ENCODE measurements at places on chromosomes 2 and 18.

DNA sequence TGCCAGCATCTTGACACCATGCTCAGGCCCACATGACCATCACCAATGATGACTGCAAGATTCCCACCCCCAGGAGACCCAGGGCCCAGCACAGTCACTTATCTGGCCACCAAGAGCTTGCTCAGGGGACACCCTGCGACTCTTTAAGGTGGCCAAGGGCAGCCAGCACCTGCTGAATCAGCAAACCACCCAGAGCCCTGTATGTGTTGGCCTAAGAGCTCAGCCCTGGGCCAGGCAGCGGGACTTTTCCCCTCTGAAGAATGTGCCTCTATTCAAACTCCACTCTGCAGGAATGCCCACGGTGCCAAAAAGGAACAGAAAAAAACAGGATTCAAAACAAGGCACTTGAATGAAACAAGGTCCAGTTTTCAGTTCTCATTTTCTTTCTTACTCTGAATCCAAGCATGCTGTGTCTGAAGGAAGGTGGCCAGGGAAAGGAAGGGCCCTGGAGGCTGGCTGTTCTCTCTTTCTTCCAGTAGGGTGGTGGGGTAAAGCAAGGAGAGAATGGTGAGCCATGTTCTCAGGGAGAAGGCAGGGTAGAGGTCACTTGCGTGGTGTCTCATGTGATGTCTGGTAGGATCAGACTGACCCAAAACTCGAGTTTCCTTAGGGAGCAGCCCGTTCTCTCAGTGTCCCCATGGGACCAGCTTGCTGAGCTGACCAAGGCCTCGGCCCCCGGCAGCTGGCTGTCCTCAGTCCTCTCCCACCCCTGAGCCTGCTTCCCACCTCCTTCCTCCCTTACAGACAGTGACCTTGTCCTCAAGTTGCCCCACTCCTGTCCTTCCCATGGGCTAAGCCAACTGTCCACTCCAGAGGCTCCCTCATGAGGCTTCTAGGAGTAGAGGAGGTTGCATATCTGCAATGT is 150.0 kb downstream of the RNF152 start:
- DNase-seq: no peak

GRCh38 chr2:66443186-66443978 is 8.5 kb downstream of the MEIS1 start:
- DNase-seq: peak; percentile 45

DNA sequence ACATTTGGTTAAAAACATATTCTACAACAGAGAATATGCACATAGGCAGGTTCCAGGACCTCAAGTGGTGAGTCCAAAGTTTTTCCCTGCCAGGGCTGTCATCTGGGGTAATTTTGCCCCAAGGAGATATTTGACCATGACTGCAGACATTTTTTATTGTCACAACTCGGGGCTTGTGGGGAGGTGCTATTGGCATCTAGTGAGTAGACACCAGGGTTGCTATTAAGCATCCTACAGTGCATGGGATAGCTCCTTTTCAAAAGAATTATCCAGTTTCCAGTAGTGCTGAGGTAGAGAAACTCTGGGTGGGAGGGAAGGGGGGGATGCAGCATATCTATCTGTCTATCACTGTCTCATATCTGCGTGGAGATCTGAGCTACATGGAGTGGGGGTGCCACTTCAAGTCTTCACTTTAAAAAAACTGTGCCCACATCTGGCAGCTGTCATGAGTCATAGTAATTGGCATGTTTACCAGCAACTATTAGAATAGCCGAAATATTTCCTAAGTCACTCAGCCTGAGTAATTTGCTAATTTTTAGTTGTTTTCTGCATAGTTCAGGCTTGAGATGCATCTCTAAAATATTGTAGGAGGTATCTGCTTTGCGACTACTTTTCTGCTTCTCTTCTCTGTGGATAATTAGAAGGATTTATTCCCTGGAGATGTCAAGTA is 254.0 kb upstream of the RBMS1 start:
- DNase-seq: peak; percentile 91

DNA sequence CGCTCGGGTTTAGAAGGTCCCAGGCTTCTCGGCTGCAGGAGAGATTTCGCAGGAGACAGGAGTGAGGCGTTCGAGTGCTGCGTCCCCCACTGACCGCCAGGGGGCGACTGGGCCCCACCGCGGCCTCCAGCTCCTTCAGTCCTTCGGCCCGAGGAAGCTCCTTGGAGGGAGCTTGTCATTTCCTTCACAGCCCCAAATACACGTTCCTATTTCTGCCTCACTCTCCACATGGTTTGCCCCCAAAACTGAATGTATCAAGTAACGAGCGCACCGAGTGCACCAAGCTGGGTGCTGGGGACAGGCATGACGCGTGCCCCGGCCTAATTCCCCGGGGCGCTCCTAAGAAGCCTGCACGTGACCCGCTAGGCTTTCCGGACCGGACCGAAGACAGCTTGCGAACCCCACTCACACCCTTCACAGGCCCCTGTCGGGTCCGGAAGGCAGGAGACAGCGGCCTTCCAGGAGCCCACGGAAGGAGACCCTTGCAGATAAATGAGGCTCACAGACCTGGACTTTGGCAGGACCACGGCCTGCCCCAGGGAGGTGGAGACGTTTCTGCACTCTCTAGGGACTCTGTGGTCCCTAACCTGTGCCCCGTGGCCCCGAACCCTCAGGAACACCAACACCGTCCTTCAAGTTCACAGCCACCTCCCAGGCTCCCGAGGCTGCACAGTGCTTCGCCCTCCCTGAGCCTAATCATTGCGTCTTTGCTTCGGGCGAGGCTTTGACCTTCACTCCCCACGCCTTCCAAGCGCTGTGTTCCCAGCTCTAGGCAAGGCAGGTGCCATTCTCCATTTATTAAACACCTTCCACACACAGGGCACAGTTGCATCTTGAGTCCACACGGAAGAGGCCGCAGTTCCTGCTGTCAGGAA is 13.0 kb upstream of the FAHD2A start:
- peak; percentile 60 for DNase-seq

DNA sequence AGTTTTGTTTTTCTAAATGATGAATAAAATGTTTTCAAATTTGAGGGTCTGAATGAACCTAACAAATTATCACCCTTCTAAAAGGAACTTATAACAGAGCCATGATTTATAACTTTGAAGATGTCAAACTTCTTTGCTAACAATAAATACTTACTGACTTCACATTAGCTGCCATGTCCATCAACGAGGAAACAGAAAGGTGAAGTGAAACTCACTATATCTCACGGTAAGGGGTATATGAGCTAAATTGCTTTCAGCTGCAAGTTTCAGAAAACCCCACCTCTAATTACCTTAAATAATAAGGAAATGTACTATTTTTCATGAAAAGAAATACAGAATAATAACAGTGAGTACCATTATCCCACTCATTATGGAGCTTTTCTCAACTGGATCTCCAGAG is 350.8 kb upstream of the NT5C1B start:
- DNase-seq: no peak

DNA sequence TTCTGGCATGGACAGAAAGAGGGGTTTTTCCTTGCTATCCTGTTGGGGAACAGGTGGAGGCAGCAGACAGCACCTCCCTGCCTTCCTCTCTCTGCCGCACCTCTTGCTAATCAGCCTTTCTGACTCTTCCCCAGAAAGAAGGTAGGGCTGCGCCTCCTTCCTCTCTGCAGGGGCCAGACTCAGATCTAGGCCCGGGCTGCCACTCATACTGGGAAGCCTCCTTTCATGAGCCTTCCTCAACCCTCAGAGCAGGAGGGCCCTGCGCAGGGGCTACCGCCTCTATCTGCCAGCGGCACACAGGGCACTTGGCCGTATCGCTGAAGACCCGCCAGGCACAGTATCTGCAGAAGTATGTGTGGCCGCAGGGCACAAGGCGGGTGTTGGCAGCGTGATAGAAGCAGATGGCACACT is 7.1 kb downstream of the NEURL3 start:
- no peak for DNase-seq

DNA sequence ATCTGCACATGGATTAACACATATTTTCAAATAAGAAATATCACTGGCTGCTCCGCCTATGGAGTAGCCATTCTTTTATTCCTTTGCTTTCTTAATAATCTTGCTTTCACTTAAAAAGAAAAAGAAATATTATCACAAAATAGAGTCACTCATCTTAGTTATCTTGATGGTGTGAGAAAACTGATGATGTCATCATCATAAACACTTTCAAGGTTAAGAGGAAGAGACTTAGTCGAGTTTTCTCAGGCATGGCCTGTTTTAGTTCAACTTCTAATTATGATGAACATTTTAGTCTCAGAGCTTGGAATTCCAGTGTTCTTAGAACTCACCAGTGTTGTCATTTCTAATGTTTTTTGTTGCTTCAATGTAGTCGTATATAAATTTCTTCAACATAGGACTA is 506.1 kb downstream of the PTPRM start:
- no peak for DNase-seq

- no peak for DNase-seq
These were observed 4.4 kb upstream of the DSC3 start for GRCh38 chr18:31046916-31047315.

- DNase-seq: peak; percentile 61
These were observed 60.1 kb upstream of the GLI2 start for GRCh38 chr2:120675460-120676130.

DNA sequence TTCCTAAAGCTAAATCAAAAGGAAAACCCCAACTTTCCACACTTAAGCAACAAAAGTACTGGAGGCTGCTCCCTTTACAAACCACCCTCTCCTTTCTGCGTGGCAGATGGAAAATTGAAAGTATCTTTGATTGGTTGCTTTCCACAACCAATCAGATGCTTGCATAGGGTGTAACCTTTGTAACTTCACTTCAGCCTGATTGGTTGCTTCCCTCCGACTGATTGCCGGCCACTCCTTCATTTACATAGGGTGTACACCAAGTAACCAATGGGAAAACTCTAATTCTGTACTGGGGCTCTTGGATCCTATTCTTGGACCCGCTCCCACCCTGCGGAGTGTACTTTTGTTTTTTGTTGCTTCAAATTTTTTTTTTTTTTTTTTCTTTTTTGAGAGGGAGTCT is 297.7 kb downstream of the NCKAP5 start:
- no peak for DNase-seq

GRCh38 chr18:31774477-31774785 is 13.8 kb upstream of the SLC25A52 start:
- DNase-seq: no peak

DNA sequence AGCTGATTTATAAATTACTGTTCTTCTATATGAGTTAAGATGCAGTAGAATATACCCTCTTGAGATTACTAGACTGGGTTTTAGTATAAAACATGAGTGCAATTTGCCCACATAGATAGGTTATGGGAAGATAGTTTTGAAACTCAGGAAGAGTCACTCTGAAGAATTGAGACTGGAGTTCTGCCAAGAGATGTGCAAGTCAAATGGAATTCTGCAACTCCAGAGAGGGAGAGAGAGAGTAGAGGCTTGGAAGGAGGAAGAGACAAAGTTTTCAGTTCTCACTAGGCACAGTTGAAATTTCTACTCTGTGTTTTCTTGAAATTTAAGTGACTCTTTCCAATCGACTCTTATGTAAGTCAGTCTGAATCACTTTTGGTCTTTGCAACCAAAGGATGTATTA is 878.8 kb downstream of the TSN start:
- DNase-seq: peak; percentile 96

- DNase-seq: no peak
These were observed 223.2 kb downstream of the LDLRAD4 start for GRCh38 chr18:13441736-13442135.

DNA sequence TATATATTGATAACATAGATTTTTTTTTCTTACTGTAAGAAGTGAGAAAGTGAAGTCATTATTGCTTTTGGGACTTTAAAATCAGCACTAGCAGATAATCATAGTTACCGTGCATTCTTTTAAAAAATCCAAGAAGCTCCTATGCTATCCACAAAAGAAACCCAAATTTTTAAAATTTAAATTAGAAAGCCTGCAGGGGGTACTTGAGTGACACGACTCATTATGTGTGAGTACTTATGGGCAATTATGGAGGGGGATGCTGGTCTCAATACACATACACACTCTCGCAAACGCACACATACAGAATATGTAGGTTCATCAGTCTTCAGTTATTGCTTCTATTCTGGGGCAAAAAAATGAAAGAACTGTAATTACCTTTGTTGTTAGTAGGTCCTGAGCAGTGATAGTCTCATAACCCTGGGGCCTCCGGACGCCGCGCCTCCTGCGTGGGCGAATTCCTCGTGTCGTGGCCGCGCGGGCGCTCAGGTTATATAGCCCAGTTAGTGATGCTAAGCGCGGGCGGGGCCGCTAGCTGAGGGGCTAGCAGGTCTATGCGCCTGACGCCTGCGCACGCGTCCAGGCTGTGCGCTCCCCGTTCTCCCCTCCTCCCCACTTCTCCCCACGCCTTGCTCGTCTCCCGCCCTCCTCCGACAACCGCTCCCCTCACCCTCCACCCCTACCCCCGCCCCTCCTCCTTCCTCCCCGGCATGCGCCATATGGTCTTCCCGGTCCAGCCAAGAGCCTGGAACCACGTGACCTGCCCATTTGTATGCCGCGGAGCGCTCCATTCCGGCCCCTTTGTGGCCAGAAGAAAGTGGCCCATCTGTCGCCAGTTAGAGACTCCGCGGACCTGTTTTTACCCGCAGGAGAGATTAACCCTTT is at the start of gene NEUROD1:
TSS of gene NEUROD1 (minus strand) at position 463 of the 882 bp plus-strand sequence. CDS start 1,657 bp downstream, outside the sequence.
- no peak for DNase-seq

DNA sequence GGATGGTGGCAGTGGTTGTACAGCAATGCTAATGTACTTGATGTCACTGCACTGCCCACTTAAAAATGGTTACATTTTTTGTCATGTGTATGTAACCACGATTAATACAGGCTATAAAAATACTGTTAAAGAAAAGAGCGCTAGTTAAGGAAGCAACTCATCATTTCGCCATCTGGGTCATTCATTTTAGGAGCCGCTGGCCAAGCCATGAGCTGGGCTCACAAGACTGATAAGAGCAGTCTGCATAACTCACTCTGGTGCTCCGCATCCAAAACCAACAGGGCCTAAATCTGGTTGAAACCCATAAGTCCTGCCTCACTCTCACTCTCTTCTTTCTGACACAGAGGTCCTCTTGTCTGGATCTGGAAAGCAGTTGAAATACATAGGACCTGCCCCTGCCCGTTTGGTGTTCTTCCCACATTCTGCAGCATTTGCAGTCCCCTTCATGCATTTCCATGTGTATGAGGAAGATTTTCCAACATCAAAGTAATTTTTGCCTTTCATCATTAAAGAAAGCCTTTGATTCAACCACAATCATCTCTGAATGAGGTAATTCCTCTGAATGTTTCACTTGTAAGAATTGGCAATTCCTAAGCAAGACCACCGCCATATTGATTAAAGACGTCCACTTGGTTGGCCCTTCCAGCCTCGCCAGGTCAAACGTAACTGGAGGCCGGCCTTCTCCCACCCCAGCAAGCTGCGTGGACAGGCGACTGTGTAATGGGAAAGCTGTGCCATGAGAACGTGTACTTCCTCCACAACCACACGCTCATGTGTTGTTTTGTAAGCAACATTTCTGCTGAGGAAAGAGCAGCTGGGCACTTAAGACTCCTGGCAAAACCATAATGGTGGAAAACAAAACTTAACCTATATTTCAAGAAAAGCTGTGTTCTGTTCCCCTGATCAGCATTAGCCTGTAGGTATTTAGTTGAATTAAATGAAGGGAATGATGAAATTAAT is 112.2 kb downstream of the VAPA start:
- DNase-seq: no peak
